ENCODE measurements at places on chromosomes 3 and 15.

DNA sequence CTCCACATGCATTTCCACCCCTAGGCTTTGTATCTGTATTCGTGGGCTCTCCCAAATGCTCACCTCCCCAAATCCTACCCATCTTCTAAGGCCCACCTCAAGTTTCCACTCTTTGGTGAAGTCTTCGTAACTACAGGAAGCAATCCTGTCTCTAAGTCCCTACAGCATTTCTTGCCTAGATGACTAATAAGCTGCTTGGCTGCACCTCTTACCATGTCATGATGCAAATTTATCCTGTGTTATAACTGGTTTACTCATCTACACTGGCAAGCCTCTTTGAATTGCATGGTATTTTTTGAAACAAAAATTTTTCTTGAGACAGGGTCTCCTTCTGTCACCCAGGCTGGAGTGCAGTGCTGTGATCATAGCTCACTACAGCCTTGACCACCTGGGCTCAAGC lies 73.3 kb downstream of the SETMAR start:
- no peak for DNase-seq

GRCh38 chr15:39025321-39025720 lies 460.7 kb upstream of the RASGRP1 start:
- DNase-seq, result no peak

- peak; percentile 78 for DNase-seq
Observed at GRCh38 chr15:23035964-23036566, 3.3 kb downstream of the TUBGCP5 start.

- DNase-seq, result no peak
Observed at GRCh38 chr3:105780107-105780506, 88.7 kb downstream of the CBLB start.

- DNase-seq, result no peak
Observed at GRCh38 chr15:66006986-66007385, 137.7 kb downstream of the RAB11A start.

DNA sequence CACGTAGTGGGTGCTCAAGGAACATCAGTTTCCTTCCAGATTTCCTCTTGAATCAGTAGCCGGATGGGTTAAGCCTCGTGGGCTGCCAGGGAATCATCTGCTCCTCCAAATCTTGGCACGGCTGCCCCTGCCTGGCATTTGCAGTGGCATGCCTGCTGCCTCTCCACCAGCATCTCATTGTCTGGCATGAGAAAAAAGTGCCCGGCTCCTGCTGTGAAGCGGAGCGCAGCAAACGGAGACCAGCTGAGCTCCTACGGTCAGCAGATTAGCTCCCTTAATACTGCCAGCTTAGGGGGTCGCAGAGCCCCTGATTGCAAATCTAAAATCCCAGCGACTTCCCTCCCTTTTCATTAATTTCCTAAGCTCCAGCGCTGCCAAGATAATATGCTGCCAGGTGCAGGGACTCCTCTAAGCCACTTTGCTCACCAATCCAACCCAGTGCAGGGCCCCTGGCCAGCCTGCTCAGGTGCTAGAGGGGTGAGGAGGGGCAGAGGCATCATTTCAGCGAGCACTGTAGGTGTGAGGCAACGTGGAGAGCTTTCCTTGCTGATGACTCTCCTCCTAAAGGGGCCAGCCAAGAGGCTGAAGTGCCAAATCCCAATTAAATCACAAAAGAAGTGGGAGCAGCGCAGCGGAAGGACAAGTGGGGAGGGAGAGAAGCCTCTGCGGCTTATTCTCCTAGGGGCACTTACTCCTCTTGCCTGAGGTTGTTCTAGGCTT lies 49.6 kb upstream of the ST8SIA2 start:
- DNase-seq, result no peak

- DNase-seq, result no peak
Observed at GRCh38 chr3:47433796-47434195, 41.9 kb downstream of the SCAP start.

DNA sequence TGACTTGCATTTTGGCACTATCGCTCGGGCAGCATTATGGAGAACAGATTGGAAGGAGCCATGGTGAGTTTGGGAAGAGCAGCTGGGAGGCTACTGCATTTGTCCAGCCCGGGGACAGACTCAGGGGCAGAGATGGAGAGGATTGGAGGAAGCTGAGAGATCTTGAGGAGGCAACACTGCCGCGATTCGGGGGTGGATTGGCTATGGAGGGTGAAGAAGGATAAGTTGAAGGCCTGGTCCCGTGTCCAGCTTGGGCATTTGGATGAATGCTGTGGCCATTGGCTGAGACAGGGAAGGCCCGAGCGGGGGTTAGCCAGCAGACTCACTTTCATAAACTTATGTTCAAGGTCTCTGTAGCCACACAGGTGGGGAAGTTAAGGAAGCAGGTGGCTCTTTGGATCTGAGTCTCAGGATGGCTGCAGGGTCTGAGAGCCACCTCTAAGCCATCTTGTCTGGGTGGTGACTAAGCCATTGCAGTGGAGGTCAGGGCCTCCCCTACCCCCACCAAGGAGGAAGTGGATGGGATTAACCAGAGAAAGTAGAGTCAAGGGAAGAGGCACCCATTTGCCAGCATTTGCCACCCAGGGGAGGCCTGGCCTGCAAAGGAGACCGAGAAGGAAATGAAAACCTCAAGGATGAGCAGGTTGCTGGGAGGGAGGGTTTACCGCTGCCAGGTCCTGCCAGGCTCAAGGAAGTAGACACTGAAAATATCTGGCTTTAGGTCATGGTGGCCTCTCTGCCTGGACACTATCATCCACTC lies 144.0 kb upstream of the TLE3 start:
- DNase-seq, result peak; percentile 31

DNA sequence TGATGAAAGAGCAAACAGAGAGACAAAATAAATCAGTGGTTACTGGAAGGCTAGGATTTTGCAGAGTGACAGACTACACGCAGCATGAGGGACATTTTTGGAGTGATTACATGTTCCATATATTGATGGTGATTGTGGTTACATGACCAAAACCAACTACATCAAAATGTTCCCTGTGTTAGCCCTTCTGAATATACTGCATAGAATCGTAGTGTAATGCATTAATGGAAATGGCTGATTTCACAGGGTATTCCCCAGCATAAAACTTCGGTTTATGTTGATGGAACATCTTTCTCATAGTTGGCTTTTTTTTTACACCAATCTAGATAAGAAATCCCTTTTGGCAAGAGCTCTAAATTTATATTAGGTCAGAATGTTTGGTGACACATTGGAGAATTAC lies 191.3 kb upstream of the CMC1 start:
- DNase-seq, result no peak

DNA sequence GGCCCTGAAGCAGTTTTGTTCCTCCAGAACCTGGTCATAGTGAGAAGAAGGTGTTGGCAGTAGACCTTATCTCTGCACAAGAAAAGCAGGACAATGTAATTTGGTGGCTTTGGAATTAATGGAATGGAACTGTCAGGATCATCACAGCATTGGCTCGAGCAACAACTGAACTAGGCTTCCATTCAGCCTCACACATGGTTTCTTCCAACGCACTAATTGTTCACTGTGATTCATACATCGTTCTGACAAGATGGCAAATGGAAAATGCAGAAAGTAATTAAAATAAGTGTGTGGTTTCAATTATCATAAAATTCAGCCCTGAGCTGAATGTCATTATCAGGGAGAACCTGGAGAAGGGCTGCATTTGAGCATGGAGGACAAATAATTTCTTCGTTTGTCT lies 80.6 kb downstream of the MFSD1 start:
- DNase-seq, result no peak

GRCh38 chr15:94070356-94071295 lies 160.7 kb upstream of the MCTP2 start:
- peak; percentile 57 for DNase-seq

GRCh38 chr3:184889312-184889904 lies 77.4 kb downstream of the VPS8 start:
- DNase-seq, result no peak

GRCh38 chr3:159458010-159458409 lies 530.6 kb upstream of the IL12A start:
- DNase-seq, result no peak

DNA sequence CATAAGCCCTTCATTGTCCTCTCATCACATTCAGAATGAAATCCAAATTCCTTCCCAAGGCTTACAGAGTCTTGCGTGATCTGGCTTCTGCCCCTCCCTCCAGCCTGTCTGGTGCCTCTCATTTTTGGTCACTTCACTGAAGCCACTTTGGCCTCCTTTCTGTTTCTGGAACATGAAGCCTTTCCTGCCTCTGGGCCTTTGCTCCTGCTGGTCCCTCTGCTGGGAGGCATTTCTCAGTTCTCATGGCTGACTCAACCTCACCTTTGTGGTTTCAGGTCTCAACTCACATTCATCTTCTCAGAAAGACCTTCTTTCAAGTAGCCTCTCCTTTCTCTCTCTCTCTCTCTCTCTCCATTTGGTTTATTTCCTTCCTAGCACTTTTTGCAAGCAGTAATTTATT lies 43.9 kb upstream of the BHLHE40 start:
- no peak for DNase-seq

DNA sequence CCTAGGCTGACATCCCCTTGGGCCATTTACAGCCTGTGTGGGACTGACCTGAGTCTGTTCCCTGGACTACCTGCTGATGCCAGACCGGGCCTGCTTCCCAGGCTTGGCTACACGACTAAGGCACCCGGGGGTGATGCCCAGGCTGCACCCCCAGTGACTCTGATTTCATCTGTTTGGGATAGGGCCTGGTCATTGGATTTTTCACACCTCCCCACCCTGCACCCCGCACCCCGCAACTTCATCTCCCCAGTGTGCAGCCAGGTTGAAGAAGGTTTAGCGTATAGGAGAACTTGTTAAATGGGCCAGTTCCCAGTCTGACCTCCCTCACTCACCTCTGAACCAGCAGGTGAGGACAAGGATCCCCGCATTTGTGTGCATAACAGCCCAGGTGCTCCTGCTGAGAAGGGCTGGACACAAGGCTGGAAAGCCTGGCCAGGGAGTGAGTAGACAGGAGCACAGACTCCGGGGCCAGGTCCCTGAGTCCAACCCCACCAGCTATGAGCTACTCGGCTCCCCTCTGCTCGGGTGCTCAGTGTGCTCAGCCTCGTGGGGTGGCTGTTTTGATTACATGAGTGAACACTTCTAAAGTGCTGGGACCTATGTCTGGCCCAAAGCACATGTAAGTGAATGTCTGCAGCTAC lies 18.5 kb downstream of the SLC6A20 start:
- DNase-seq, result no peak

- no peak for DNase-seq
Observed at GRCh38 chr15:36691579-36692357, 112.3 kb downstream of the CDIN1 start.

- no peak for DNase-seq
Observed at GRCh38 chr3:193735850-193736249, 142.8 kb downstream of the OPA1 start.

DNA sequence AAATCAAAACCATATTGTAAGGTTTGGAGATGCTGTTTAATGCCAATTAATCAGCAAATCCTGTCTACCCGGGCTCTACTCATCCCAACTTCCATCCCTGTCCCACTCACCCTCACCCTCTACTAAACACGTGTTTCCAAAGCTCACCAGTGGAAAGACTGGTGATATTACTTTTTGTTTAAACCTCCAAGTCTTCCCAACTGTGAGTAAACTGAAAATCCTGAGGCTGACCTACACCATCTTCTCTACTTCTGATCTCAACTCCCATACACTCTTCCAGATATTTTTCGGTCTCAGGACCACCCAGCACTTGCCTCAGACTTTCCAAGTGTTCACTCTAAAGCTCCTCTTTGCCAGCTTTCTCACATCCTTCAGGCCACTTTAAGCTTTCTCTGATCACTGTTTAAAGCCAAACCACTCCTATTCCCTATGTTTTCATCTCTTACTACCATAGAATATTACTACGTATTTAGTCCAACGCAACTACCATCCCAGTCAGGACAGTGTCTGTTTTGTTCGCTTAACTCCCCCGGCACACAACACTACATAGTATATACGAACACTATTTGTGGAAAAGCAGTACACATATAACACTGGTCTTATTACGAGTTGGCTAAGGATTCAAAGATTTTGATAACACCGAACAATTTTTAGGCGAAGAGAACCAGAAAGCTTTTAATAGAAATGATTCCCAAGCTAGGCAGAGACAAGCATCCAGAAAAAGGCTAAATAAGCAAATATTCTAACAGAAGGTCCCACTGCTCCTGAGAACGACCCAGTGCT lies 684 bp downstream of the RPL4 start:
- no peak for DNase-seq

DNA sequence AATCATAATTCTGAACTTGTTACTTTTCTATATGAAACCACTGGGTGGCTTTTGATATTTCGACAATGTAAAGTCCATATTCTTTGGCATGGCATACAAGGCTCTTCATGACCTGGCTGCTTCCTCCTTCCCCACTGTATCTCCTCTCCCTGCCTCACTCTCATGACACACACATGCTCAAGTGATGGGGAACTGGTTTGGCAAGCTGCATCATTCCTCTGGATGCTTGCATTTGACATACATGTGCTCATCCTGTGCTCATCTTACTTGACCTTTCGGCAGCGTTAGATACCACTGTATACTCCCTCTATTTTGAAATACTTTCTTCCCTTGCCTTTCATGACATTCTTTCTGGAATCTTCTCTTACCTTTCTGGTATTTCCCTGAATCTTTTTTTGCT lies 51.8 kb upstream of the ZDHHC23 start:
- DNase-seq, result no peak

DNA sequence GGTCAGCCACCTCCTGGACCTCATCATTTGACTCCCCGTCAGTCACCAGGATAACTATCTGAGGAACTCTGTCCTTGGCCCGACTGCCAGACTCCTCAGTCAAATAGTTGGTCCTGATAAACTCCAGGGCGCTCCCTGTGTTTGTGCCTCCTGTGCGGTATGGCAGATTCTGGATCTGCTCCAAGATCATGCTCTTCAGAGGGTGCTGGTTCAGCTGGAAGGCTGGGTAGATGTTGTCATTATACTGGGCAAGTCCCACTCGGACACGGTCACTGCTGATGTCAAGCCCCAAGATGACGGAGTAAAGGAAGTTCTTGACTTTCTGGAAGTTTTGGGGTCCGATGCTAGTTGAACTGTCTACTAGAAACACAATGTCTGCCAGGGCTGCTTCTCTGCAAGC lies 31.1 kb upstream of the CAPN7 start:
- DNase-seq, result no peak

- no peak for DNase-seq
Observed at GRCh38 chr3:78901544-78901943, 866.3 kb downstream of the ROBO1 start.

GRCh38 chr3:112167758-112168157 lies 34.7 kb upstream of the GCSAM start:
- DNase-seq, result no peak

GRCh38 chr3:73733746-73734145 lies 109.0 kb upstream of the PDZRN3 start:
- DNase-seq, result no peak

GRCh38 chr3:136192831-136193230 lies 3.3 kb downstream of the MSL2 start:
- no peak for DNase-seq

DNA sequence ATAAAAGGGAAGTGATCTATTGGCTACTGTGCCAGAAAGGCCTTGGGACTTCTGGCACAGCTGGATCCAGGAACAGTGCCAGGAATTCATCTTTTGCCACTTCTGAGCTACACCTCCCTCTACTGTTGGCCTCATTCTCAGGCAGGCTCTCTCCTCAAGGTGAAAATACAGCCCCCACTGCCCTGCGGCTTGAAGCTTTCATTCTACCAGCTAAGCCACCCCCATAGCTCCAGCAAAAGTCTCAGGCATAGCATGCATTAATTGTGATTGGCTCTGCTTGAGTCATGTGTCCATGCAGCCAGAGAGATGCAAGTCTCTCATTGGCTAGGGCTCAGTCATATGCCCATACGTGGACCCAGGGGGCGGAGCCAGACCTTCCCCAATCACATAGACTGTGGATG lies 142.4 kb downstream of the TPRA1 start:
- DNase-seq, result no peak

Data from suppressor macrophage (primary cell).